ENCODE measurements at places on chromosomes 12 and 14.

- DNase-seq, result no peak
Observed at GRCh38 chr12:25591144-25591543, 38.1 kb upstream of the LMNTD1 start.

GRCh38 chr12:83075471-83075870 lies 388.8 kb downstream of the TMTC2 start:
- DNase-seq, result no peak

- no peak for DNase-seq
Observed at GRCh38 chr12:41512497-41512896, 324.4 kb downstream of the PDZRN4 start.

GRCh38 chr14:60723907-60724618 lies at the start of gene SIX4:
SIX4 (minus strand) TSS chr14:60724351; CDS start chr14:60724074, 277 bp downstream.
- no peak for DNase-seq

DNA sequence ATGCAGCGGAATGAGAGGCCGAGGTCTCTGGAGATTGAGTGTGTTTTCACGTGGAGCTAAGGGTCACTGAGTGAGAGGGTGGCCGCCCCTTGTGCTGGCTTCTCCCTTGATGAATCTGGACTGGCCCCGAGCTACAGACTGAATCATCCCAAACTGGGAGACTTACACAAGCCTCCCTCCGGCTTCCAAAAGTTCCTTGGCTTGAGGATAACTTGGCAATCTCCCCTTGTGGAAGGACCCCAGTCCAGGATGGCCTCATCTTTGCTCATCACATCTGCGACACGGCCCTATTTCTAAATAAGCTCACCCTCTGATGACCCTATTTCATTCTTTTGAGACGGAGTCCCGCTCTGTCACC lies 41.5 kb upstream of the FBRSL1 start:
- no peak for DNase-seq

- DNase-seq, result no peak
Observed at GRCh38 chr14:105881021-105881930, 354.9 kb downstream of the TMEM121 start.

Data from effector memory CD4-positive, alpha-beta T cell (primary cell).